ENCODE measurements at places on chromosomes 13 and 19.

DNA sequence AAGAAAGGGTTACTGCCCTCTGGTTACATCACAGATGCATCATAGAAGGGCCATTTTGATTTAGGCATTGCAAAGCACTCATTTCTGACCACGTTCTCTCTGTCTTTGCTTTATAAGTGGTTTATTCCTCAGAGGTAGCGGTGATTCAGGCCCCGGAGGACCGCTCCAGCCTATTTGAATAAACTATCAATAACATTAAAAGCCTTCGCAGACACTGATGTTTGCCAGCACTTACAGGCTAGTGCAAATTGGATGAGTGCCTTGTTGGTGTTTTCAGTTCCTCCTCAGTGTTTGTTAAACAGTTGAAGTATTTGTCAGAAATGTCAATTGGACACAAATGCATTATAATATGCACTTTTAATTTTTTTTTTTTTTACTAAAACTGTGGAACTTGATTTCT is 120.2 kb downstream of the RXFP2 start:
- DNase-seq: no peak

GRCh38 chr19:41426116-41426841 is 895 bp downstream of the B3GNT8 start:
- DNase-seq: no peak

GRCh38 chr19:19211499-19212420 is at the start of gene NCAN:
NCAN (plus strand) TSS chr19:19211958; CDS start chr19:19216954, 4,996 bp downstream.
- no peak for DNase-seq

- peak; percentile 27 for DNase-seq
These were observed 1.7 kb upstream of the IFT88 start for GRCh38 chr13:20565115-20565736.

DNA sequence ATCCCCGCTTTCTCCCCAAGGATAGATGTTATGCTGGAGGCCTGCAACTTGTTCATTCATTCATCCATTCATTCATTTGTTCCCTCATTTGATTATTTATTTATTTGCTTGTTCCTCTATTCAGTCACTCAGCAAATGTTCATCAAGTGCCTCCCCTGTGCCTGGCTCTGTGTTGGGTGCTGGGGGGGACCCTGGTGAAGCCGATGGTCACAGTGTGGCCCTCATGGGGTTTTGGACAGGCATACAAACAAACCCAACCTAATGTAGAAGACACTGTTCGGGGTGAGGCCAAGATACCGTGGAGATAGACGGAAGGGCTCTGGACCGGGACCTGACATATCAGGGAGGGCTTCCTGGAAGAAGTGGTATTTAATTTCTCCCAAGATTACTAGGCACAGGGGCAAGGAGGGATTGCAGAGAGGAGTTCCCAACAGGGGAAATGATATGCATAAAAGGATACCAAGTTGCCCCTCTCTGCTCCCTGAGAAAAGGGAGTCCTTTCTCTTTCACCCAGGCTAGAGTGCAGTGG is 58.1 kb downstream of the ZNF536 start:
- DNase-seq: no peak

GRCh38 chr19:45305421-45305820 is 17.3 kb downstream of the CKM start:
- no peak for DNase-seq

- no peak for DNase-seq
These were observed 94.4 kb downstream of the COL4A1 start for GRCh38 chr13:110212529-110212928.

DNA sequence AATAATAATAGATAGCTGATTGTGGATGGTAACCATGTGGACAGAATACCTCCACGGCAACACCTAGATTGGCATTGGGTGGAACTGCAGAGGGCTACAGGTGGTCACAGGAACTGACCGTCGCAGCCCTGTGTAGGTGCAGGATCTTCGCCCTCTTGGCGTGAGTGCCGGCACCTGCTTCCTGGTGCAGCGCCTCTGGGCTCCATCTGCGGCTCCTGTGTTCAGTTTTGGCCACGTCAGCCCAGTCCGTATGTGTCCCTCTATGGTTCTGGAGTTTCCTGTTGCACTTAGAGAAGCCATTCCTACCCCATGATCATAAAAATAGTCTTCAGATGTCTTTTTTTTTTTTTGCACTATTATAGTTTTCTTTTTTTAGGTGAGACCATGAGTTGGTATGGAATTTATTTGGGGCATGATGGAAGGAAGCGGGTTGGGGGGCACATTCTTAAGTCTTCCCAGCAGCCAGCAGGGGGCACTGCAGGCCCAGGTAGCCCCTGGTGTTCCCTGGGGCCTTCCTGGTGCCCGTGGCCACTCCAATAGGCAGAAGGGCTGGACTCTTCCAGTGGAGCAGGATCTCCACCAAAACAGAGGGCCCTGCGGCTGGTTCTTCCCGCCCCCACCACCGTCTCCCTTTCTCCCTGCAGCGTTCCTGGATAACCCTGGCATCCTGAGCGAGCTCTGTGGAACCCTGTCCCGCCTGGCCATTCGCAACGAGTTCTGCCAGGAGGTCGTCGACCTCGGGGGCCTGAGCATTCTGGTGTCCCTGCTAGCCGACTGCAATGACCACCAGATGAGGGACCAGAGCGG is 10.1 kb upstream of the SLC25A42 start:
- DNase-seq: peak; percentile 60

DNA sequence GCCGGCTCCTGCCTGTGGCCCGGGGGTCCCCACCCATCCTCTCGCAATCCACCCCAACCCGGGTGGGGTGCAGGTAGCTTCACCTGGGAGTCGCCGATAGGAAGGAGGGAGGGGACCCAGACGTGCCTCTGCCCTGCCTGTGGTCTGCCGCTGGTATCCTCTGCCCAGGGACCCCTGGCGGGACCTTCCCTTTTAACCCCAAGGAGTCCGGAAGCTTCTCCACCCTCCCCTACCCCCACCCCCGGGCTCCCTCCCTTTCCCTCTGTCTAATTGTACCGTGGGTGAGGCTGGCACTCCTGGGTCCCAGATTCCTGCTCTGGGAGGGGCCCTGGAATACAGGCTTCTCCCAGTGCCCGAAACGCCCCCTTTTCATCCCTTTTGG is at the start of gene KLK10:
Gene KLK10, minus strand, starts transcription at position 166 of the 382 bp plus-strand sequence. CDS start 579 bp downstream, outside the sequence.
- DNase-seq: no peak

GRCh38 chr13:98568918-98569317 is 8.0 kb downstream of the STK24 start:
- DNase-seq: no peak

DNA sequence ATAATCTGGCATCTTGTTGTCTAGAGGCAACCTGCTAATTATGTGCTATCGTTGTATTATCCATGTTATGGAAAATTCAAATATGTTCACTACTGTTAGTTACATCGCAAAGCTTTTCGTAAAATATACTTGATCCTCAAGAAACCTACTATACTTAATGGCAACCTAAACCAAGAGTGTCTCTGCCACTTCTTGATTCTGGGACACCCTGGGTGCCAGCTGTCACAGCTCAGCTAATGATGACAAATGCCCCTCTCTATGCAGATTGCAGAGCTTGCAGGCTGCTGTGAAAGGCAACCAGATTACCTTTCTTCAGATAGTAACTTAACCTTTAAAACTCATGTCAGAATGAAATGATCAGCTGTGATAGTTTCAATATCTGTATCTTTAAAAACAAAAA is 8.9 kb upstream of the MAB21L1 start:
- DNase-seq: no peak

DNA sequence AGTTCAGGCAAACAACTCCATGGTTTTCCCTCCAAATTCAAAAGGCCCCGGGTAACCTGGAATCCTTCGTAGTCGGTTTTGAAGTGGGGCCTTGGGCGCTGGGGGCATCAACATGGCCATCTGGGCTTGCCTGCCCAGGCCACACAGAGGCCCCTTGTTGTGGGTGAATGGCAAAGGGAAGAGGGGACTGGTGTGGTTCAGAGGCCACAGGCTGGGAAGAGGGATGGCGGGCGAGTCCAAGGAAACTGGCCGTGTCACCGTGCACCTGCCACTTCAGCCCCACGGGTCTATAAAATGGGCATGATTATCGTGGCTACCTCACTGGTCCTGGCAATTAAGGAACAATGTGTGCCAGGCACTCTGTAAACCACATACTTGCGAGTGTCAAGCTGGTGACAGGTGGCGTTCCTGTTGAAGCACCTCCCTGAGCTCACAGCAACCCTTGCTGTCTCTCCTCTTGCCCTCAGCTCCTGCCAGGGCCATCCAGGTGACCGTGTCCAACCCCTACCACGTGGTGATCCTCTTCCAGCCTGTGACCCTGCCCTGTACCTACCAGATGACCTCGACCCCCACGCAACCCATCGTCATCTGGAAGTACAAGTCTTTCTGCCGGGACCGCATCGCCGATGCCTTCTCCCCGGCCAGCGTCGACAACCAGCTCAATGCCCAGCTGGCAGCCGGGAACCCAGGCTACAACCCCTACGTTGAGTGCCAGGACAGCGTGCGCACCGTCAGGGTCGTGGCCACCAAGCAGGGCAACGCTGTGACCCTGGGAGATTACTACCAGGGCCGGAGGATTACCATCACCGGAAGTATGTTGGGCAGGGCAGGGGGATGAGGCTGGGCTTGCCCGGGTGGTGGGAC is 1.3 kb downstream of the LSR start:
- peak; percentile 17 for DNase-seq

DNA sequence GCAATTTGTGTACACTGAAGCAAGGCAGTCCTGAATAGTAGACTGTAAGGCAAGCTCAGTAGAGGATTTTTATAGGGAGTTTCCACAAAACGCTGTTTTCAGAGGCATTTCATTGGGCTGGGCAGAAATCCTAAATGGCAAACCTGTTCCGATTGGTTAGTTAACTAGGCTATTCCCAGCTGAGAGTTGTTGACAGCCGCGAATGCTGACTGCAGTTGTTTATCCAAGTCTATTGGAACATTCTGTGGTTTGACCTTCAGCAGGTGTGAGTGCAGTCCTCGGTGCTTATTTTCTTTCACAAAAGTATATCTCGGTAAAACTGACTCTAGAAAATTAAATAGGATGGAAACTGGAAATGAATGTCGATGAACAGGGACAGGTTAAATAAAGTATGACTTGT is 45.4 kb downstream of the TPT1 start:
- DNase-seq: no peak

DNA sequence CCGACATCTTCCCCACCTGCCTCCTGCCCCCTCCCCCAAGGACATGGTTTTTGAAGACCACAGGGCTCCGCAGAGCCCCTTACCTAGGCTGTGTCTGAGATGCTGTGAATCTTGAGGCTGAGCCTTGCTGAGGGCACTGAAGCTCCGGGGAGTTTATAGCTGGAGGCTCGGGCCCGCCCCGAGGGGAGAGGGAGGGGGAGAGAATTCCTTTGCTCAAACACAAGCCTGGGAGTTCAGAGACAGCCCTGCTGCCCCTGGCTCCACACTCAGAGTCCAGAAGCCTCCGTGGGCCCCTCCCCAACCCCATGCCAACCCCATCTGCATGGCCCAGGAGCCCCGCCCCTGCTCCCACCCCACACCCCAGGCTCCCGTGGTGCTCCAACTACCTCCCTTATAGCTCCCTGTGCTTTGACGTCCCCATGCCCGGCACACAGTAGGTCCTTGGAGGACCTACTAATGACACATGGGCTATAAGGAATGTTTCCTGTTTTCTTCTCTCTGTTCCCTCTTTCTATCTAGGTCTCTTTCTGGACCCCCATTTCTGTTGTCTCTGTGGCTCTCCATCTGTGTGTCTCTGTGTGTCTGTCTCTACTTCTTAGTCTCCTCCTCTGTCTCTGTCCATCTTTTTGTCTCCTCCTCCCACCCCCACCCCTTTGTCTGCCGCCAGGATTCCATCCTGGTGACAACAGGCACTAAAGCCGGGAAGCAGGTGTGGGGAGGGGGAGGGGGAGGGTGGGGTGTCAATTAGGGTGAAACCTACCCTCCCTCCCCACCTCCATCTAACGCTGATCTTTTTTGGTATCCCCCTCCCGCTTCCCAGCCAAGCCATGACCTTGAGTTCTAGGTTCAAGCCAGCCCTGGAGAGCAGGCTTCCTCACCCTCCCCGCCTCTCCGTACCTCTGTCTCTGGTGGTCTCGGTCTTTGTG is at the start of gene TNNT1:
Gene TNNT1, minus strand, starts transcription at position 129 of the 926 bp plus-strand sequence. CDS start 2,049 bp downstream, outside the sequence.
- no peak for DNase-seq

- peak; percentile 85 for DNase-seq
These were observed 9.7 kb upstream of the ILF3 start for GRCh38 chr19:10644260-10645007.

- DNase-seq: no peak
These were observed 1.0 kb downstream of the FNDC3A start for GRCh38 chr13:48976576-48977285.

- DNase-seq: no peak
These were observed 483.3 kb upstream of the SPRY2 start for GRCh38 chr13:80824229-80824628.

DNA sequence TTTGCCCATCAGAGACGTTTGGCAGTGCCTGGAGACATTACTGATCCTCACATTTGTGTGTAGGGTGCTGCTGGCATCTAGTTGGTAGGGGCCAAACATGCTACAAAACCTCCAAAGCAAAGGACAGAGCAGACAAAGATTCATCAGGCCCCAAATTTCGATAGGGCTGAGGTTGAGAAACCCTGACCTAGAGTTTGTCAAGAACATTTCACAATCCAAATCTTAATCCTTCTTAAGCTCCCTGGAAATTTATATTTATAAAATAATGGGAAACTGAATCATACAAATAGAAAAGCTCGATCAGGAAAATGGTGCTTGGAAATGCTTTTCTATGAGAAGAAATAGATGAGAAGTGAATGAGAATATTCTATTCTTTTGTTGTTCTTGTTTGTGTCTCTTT is 273.6 kb downstream of the DCT start:
- DNase-seq: no peak

DNA sequence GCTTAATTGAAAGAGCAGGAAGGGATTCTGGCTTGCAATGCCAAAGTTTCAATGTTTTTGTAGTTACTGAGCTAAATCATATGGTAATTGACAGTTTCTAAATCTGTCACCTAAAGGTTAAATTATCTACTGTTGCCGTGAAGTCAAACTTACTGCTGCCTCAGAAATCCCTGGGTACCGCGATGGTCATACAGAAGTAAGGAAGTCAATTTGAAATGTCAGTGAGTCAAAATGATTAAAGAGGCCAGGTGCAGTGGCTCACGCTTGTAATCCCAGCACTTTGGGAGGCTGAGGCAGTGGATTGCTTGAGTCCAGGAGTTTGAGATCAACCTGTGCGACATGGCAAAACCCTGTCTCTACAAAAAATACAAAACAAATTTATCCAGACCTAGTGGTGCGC is 48.8 kb upstream of the TPM4 start:
- no peak for DNase-seq

- DNase-seq: no peak
These were observed 14.4 kb downstream of the AMER2 start for GRCh38 chr13:25157681-25158080.

DNA sequence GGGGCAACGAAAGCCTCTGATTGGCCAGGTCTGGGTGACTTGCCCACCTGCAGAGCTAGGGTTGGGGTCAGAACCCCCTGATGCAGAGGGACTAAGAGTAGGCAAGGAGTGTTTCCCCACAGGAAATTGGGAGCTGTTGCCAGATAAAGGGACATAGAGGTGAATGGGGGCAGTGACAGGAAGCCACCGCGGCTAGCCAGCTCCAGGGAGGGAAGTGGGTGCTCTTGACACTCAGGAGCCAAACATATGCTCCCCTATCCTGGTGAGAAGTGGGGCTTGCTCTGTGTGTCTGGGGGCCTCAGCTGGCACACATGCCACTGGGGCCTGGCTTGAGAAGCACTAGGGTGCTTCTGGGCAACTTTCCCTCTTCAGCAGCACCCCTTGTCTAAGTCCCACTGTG is 26.0 kb downstream of the WDR88 start:
- no peak for DNase-seq

All from activated T-cell treated with anti-CD3 and anti-CD28 coated beads, Interleukin-2, amount 50 U/mL, for 48 hours (primary cell).